Head of caudate nucleus (tissue), 42 donors: ENCODE measurements at places on chromosomes 16 and 17.

GRCh38 chr17:57125866-57126265 is 40.8 kb downstream of the AKAP1 start:
- no peak for DNase-seq

- no peak for DNase-seq
Observed at GRCh38 chr17:81040791-81041337, 5.9 kb downstream of the BAIAP2 start.

DNA sequence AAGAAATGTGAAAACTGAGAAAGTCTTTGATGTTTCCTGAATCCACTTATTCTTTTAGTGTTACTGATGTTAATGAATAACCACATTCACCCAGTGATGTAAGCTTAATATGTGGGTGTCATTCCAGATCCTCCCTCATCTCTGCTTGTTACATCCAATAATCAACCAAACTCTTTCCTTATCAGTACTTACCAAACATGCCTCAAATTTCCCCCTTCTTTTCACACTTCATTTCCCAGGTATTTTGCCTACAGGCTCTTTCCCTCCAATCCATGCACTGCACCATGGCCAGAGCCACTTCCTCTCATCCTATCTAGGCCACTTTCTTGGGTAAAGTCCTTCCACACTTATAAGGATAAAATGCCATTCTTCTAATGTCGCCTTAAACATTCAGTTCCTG is 451.5 kb downstream of the NPIPA7 start:
- DNase-seq = no peak

- no peak for DNase-seq
Observed at GRCh38 chr16:23080329-23080728, 68.9 kb downstream of the USP31 start.

GRCh38 chr16:13733561-13733960 is 186.4 kb upstream of the ERCC4 start:
- DNase-seq = no peak

GRCh38 chr17:38587203-38587602 is 18.5 kb downstream of the SRCIN1 start:
- DNase-seq = no peak

DNA sequence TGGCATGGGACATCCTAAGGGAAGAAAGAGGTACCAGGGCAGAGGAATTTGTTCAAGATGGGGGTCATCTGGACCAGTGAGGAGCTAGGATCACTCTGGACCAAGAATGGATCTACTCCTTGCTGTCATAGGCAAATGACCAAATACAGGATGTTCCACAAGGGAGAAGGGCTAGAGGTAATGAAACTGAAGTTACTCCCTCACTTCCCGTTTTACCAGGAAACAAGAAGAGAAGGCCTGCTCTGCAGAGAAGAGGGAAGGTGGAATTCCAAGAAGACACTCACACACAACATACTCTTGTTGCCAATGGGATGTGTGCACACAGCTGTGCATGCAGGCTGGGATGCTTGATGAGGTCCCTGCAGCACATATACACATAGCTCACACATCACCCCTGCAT is 38.6 kb downstream of the NEUROD2 start:
- DNase-seq = no peak

GRCh38 chr16:64380751-64381150 is 741.1 kb downstream of the CDH11 start:
- DNase-seq = no peak

DNA sequence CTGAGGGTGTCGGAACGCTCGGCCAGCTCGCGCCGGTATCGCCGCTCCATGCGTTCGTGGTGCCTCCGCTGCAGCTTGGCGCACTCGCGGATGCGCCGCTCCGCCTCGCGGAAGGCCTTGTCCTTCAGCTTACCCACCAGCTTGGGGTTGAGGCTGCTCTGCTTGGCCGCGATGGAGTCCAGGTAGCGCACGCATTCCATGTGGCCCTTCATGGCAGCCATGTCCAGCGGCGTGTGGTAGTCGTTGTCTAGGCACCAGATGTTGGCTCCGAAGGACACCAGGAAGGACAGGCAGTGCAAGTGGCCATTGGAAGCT is 2.8 kb downstream of the USH1G start:
- no peak for DNase-seq

DNA sequence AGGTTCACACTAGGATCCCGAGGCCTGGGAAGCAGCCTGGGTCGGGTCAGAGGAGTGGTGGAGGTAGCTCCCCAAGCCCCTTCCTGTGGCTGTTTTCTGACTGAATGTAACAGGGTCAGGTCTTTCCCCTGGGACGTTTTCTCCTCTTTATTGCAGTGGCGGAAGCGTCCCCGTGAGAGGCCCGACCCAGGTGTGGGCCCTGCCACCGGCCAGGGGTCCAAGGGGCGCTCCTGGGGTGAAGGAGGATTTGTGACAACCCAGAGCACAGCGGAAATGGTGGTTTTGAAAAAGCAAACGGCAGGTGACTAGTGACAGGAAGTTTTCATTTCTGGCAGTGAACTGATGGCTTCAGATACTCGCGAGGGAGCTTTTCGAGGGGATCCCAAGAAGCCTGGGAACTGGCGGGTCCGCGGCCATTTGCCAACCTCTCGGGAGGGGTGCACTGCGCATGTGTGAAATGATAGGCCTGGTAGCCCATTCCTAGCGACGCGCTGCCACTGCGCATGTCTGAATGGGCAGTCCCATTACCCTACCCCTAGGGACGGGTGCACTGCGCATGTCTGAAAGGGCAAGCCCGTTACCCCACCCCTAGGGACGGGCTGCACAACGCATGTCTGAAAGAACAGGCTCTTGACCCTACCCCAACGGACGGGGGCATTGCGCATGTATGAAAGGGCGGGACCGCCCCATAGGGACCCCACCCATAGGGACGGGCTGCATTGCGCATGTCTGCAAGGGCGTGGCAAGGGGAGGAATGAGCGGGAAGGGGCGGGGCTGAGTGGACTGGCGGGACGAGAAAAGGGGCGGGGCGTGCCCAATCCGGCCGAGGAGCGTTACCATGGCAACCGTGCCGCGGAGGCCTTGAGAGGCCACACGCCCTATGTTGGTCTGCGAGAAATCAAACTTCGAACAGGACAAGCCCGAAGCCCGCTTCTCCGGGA is 1747.9 kb downstream of the TP53TG3F start:
- no peak for DNase-seq

GRCh38 chr16:75108792-75109731 is 7.5 kb downstream of the LDHD start:
- DNase-seq = peak; percentile 89

DNA sequence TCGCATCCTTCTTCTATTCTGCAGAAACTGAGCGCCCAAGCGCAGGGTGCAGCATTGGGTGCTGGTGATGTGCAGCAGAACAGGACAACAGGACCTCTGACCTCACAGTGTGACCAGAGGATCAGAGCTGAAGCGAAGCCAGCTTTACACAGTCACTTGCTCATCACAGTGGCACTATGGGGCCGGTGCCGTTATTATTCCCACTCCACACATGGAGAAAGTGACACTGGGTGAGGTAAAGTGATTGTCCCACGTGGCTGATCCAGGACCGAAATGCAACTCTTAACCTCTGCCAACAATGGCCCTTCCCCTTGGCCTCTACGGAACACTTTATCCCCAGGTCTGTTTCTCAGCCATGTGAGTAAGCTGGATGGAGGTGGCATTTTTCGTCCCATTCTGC is 171.2 kb downstream of the C16orf78 start:
- no peak for DNase-seq

GRCh38 chr17:76710863-76711611 is at the start of gene MXRA7:
Gene MXRA7 (minus strand): TSS chr17:76710965. CDS start chr17:76710946, 19 bp downstream.
- peak; percentile 79 for DNase-seq

DNA sequence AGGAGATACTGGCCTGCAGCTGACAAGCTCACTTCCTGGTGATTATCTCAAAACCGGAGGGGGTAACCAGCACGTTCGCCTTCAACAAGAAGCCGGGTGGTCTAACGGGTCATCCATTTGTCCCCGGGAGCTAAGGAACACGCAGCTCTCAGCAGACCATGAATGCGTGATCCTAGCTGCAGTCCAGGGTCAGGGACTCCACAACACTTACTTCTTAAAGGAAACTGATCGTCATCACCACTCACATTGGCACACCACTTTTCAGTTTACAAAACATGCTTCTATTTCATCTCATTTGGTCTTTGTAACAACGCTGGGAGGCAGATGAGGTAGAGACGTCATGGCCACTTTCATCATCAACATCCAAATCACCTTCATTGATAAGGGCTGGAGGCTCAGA is 25.2 kb downstream of the COTL1 start:
- DNase-seq = no peak

- no peak for DNase-seq
Observed at GRCh38 chr16:84378567-84378966, 10.2 kb downstream of the ATP2C2 start.

GRCh38 chr17:47262586-47262985 is 9.0 kb downstream of the ITGB3 start:
- DNase-seq = no peak

GRCh38 chr16:15037745-15038144 is 18.1 kb downstream of the NTAN1 start:
- no peak for DNase-seq

DNA sequence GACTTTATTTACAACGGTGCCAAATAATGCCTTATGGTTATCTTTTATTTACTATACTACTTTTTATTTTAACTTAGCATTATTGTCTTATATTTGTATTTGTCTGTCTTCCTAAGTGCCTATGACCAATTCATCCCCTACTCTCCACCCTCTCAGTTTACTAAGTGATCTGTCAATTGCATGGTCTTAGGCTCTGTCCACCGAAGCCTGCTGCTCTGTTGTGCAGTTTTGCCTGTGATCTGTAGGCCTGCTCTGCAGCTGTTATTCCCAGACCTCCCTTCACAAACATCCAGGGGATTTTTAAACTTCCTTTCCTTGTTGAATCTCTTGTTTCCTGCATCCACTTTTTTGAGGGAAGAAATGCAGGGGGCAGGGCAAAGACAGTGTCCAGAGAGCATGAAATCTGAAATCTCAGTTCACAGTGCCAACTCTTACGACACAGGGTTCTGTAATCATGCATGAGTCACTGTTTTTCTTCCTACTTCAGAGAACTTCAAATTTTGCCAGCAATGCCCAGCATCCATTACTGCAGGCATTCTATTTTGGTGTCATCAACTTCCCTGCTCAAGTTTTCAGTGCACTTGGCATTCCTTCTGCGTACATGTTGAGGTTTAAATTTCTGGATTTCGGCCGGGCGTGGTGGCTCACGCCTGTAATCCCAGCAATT is 11.4 kb downstream of the SLFN5 start:
- no peak for DNase-seq

DNA sequence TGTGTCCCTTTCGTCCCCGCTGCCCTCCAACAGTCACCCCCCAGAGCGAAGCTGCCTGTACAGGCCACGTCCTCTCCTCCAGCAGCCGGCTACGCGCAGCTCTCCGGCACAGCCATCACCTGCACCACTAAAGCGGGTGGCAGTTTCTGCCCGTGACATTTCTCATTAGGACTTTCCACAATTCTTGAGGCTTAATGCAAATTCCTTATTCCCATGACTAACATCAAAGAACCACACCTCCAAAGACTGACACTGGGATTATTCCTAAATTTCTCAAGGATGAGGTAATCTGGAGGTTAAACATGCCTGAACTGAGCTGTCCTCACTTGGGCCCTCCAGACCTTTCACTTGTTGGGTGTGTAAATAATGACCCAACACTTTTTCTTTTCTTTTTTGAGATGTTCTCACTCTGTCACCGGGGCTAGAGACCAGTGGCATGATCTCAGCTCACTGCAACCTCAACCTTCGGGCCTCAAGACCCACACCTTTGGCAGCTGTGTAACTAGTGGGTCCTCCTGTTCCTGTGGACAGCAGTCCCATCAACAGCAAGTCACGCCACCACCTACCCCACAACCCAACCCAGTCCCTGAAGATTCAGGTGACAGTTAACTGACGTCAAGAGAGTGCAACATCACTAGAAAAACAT is 11.7 kb downstream of the ANKRD11 start:
- DNase-seq = no peak

GRCh38 chr17:70171159-70171558 is 1.8 kb downstream of the KCNJ2 start:
- DNase-seq = no peak

GRCh38 chr17:37111329-37111728 is 162.6 kb downstream of the AATF start:
- peak; percentile 27 for DNase-seq

DNA sequence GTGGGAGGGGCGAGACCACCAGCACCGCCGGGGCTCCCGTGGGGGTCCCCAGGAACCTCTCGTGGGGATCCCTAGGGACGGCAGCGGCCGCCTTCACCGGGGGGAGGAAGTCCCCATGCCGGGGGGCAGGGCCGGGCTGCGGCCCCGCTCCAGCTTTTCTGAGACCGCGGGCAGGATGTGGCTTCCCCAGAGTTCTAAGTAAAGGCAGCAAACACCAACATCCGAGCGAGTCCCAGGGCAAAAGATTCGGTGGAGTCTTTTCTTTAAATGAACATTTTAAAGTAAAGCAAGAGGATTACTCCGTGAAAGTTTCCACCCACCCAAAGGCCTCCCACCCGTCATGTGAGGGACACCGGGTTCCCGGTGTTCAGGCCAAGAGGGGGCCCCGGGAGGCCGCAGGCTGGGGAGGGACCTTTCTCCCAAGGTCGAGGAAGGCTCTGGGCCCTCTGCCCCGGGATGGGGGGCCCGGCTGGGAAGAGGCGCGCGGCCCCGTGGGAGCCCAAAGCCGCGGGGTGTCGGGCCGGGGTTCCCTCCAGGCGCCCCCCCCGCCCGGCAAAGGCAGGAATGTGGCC is 137.2 kb upstream of the RPH3AL start:
- no peak for DNase-seq

- peak; percentile 60 for DNase-seq
Observed at GRCh38 chr16:10752843-10753523, 9.3 kb downstream of the NUBP1 start.

- DNase-seq = no peak
Observed at GRCh38 chr17:77189148-77189547, 48.4 kb downstream of the SEC14L1 start.

- DNase-seq = peak; percentile 12
Observed at GRCh38 chr17:4463818-4464476, 30.2 kb downstream of the SPNS3 start.

DNA sequence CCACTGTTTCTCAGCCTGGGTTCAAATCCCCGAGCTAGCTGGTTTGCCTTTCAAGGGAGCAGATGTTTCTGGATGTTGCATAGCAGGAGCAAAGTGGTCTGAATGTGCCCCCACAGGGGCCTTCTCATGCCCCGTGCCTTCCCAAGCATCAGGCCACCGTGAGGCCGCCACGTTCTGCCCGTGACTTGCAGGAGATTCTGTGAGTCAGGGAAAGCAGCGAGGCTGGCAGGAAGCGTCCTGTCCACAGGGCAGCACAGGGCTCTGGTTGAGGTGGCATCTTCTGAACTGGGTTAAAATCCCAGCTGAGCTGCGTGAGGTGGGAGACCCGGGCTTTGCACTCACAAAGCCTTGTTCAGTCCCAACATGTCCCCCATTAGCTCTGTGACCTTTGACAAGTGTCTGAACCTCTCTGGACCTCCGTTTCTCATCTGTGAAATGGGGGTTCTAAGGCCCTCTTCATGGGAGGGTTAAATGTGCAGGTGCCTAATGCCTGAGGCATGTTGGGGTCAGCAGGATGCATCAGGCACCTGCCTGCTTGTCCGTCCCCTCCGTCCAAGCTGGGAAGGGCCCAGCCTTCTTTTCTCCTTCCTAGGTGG is 94.8 kb upstream of the PLCG2 start:
- DNase-seq = no peak

DNA sequence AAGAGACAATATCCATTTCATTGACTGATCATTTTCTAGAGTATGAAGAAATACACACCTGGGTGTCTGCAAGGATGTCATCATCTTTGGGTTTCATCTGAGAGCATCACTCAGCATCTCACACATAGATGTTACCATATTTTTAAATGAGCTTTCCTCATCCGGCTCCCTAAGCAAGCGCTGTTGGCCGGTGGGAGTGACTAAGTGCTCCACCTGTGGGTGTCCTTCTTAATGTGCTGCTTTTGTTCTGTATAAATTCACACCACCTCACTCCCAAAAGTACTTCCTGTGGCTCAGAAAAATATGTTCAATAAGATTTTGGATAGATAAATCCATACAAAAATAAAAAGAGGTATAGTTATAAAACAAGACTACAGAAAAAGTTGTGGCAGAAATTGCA is 7.4 kb downstream of the SSTR2 start:
- DNase-seq = no peak
